ENCODE measurements at places on chromosomes 12 and 14.
A peak's percentile ranks its signal among the peaks of the same experiment; 100 is the strongest.

GRCh38 chr14:84961637-84962036, 568.3 kb upstream of the FLRT2 start:
- DNase-seq, result no peak

GRCh38 chr12:63129927-63130326, 21.1 kb downstream of the AVPR1A start:
- DNase-seq, result no peak

GRCh38 chr14:89399594-89400068, 17.4 kb downstream of the FOXN3 start:
- no peak for DNase-seq

DNA sequence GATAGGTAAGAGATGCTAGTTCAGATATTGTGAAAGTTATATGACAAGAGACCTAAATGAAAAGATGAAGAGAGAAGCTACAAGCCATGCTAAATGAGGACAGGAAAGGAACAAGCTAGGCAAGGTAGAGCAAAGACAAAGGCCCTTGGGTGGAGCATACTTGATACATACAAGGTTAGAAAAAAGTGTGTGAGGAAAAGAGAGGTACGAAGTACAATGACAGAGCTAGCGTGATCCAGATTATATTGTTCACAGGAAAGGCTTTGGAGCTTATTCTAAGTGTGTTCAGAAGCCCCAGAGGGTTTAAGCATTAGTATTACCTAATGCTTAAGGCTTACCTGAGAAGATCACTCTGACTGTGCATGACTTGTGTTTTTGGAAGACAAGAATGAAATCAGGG, 75.0 kb downstream of the SLCO1B3 start:
- DNase-seq, result no peak

GRCh38 chr12:81500788-81501187, 258.4 kb downstream of the PPFIA2 start:
- DNase-seq, result no peak

DNA sequence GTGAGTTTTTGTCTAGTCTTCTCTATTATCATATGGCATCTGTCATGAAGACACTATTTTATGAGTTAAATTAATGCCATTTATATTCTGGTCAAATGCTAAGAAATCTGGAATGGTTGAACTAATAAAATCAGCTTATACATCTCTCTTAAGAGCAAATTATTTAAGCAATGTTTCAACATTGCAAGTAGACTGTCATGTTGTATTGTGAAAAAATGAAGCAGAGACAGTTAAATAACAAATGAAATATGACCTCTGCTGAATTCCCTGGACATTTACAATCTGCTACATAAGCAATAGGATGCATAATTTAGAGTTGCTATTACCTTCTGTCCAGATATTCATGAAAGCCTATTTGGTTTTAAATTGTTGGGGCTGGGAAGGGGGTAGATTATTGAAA, 30.6 kb downstream of the NAV3 start:
- no peak for DNase-seq

DNA sequence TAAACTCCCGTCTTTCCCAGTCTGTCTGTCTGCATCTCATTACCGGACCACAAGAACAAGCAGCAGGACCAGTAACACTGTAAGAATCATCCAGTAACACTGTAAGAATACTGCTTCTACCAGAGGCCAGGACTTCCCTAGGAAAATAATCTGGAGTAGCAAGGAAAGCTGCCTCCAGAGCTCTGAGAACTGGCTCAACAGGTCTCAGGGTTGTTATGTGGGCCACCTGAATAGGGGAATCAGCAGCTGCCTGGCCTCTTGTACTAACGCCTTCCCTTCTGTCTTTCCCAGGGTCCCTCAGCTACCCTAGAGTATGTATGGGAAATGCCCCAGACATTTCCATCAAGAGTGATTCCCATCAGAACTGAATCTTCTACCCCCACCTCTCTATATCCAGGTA, 954 bp upstream of the SLC39A2 start:
- no peak for DNase-seq

DNA sequence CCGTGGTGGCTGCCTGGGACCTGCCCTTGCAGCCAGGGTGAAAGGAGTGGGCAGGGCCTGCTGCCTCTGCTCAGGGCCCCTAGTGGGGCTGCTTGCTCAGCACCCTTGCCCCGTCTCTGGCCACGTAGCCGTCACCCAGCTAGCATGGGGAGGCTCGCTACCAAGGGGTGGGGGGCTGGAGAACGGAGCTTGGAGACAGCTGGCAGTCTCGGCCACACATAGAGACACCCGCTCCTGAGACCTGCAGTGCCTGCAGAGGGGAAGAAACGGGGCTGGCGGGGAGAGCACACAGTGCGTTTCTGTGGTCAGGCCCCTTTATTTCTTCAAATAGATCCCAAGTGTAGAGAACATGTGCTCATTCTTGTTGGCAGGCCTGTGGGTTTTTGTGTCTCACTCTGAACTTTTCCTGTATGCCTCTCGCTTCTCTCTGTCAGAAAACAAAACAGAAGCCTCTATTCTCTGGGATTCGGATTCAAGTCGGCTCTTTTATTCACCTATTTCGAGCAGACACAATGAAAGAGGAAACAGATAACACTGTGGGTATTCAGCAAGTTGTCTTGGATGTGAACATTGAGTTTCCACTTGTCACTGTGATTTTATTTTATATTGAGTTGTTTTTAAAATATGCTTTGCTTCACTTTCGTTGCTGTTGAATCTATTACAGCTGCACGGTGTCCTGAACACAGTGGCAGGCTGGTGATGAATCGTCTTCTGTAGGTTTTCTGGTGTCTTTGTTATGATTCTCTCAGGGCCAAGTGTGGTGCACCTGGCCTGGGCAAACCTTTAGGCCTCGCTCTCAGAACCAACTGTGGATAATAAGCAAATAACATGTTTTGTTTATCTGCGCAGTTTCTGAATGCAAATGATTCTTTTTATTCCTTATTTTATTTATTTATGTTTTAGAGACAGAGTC, 26.5 kb downstream of the PACS2 start:
- no peak for DNase-seq

DNA sequence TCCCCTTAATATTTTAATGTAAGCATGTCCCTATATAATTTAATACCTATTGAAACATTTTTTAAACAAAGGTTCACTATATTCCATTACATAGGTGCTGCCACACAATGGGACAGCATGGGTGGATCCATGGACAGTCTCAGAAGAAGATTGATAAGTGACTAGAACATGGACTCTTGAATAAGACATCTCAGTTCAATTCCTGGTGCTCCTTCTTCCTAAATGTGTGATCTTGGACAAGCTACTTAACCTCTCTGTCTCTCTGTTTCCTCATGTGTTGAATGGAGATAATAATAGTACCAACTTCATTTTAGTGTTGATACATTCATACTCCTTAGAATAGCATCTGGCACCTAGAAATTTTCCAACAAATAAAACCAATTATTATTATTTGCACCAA, 1.1 kb upstream of the ART4 start:
- no peak for DNase-seq

GRCh38 chr14:50039734-50040400, 76.5 kb downstream of the VCPKMT start:
- no peak for DNase-seq

GRCh38 chr12:42507565-42507964, 82.0 kb downstream of the PRICKLE1 start:
- no peak for DNase-seq

GRCh38 chr12:101298426-101298825, 18.5 kb downstream of the UTP20 start:
- no peak for DNase-seq

DNA sequence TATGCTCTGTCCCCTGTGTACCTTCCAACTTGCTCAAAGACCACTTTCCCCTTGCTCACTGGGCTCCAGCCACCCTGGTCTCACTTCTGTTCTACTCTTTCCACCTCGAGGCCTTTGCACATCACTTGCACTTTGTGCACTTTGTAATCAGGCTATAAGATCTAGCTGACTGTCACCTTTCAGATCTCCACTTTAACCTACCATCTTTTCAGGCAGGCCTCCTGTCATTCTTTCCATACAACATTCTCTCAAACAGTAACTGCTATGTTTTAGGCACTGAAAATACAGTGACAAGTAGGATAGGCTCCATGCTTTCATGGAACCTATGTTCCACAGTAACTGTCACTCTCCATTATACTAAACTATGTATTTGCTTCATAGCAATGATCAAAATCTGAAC, 14.0 kb downstream of the CPM start:
- DNase-seq, result no peak

- no peak for DNase-seq
These were observed 65.3 kb downstream of the FOS start for GRCh38 chr14:75343911-75344310.

- no peak for DNase-seq
These were observed 112.1 kb downstream of the DICER1 start for GRCh38 chr14:95045106-95045701.

DNA sequence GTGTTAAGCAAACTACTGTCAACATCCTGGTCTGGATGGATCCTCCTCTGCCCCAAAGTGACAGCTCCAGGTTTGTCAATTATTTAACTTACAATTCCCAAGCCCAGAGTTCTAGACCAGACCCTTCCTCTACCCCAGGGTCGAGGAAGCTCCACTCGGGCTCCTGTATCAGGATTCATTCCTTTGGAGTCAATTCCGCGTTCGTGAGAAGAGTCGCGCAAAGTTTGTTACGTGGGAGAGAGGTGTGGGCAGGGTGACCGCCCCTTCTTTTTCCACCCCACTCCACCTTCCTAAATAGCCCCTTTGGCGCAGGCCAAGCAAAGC, 479 bp downstream of the SEL1L start:
- DNase-seq, result no peak

DNA sequence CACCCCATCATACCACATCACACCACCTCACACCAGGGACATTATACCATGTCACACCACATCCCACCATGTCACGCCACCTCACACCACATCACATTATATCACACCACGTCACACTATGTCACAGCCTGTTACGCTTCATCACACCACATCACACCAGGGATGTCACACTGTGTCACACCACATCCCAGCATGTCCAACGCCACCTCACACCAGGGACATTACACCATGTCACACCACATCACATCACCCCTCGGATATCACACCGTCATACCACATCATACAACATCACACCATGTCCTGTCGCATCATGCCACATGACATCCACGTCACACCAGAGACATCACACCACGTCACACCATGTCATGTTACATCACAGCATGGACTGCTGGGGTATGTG, 235.5 kb downstream of the TMEM121 start:
- DNase-seq, result no peak

GRCh38 chr14:29273513-29273912, 506.9 kb downstream of the FOXG1 start:
- DNase-seq, result no peak

DNA sequence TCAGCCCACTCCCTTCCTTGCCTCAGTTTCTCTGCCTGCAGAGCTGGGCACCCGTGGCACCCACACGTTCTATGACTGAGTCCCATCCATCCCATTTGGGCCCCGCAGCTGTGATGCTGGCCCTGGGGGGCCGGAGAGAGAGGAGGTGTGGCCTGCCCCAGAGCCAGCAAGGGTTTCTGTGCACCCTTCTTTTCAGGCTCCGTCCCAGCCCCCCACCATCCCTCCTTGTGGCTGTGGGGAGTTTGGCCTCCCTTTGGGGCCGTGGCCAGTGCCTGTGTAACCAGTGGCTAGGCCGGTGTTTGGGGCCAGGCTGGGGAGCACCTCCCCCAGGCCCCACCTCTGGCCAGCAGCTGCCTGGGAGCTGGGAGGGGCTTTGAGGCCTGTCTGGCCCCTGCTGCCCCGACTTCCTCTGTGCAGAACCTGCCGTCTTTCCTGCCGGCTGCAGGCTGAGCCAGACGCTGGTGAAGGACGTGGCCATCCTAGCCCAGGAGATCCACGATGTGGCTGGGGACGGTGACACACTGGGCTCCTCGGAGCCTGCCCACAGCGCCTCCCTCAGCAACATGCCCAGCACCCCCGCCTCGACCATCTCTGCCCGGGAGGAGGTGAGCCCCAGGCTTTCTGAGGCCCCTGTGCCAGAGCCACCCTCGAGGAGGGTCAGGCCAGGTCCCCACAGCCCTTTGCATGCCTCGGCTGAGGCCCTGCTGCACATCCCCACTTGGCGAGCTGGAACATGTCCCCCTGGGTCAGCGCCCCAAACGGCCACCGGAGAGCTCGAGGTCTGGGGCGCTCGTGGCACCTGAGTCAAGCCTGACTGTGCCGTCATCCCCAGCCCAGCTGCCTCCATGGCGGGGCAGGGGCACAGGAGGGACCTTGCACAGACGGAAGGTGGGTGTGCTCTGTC, 27.7 kb downstream of the CEP170B start:
- no peak for DNase-seq

- DNase-seq, result peak; percentile 28
These were observed 36.6 kb downstream of the KRT80 start for GRCh38 chr12:52155048-52155868.

DNA sequence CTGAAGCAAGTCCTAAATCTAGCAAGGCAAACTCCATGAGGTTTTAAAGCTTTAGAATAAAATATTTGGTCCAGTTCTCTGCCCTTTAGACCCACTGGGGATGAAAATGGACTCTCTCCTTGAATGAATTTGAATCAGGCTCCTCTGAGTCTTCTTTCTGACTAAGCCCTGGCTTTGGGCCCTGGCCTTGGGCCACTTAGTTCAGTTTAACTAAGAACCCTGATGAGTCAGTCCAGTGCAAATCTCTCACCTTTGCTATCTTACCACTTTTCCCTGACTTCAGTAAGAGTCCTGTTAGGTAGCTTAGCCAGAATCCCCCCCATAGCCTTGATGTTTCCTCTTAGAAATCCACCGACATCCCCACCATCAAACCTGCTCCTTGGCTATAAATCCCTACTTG, 427.5 kb downstream of the SNAPC1 start:
- DNase-seq, result no peak

- DNase-seq, result no peak
These were observed 5.3 kb upstream of the GLTP start for GRCh38 chr12:109885616-109886015.

DNA sequence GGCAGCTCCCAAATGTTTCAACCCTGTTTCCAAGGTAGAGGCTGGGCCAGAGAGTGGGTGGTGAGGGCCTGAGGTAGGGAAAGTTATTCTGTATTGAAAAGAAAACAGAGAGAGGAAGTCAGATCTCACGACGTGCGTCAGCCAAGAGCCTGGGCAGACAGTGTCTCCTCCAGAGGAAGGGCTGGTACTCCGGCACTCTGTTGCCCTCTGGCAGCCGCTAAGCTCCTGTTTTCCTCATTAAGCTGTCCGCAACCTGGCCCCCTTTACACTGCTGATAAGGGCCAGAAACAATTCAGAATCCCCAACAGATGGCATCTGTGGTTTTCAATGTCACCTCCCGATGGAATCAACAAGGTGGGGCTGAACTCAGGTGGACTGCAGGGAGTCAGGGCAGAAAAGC, 26.0 kb upstream of the LTBP2 start:
- DNase-seq, result no peak

DNA sequence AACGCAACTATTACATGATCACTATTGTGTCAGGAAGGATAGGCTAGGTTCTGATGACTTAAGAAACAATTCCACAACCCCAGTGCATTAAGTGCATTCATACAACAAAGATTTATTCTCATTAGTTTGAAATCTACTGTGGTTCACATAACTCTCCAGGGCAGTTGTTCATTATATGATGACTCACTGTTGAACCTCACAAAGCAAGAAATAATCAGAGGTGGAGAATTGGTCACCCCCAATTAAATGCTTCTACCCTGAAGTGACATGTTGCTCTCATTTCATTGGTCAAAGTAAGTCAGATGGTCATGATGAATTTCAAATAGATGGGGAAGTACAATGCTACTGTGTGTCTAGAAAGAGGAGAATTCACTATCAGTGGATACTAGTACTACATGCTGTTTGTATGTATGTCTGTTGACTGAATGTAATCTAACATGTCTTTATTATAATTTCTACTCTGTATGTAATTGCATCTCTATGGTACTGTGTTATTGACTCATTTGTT, 6.1 kb upstream of the HELB start:
- no peak for DNase-seq

- no peak for DNase-seq
These were observed 197.6 kb downstream of the SLC38A4 start for GRCh38 chr12:46628176-46628575.

All from T-helper 22 cell (primary cell).